ENCODE measurements at places on chromosomes 1 and 21. TPM values are rescaled to one million over a fixed set of nuclear protein-coding genes. Genes with fewer than 3 reads are reported as not detected.

The CCT8 gene
- total RNA-seq = 162 TPM

The ATP1A4 gene
- not detected for total RNA-seq

The ADORA3 gene
- total RNA-seq = not detected

The LENEP gene
- total RNA-seq = not detected

The HHAT gene
- total RNA-seq = 1.7 TPM
